NCI-H1092 treated with DMSO at 0.1 percent for 48 hours (cell line): ENCODE measurements at places on chromosomes 11 and 22.

- peak; percentile 78 for DNase-seq
Observed at GRCh38 chr11:132158091-132158490, 787.7 kb downstream of the NTM start.

DNA sequence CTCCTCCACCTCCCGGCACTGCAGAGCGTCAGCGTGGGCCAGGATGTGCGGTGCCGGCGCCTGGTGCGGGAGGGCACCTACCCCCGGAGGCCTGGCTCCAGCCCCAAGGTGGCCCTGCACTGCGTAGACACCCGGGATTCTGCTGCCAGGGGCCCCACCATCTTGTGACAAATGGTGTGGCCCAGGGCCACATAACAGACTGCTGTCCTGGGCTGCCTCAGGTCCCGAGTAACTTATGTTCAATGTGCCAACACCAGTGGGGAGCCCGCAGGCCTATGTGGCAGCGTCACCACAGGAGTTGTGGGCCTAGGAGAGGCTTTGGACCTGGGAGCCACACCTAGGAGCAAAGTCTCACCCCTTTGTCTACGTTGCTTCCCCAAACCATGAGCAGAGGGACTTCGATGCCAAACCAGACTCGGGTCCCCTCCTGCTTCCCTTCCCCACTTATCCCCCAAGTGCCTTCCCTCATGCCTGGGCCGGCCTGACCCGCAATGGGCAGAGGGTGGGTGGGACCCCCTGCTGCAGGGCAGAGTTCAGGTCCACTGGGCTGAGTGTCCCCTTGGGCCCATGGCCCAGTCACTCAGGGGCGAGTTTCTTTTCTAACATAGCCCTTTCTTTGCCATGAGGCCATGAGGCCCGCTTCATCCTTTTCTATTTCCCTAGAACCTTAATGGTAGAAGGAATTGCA is 13.5 kb downstream of the TSKU start:
- DNase-seq, result no peak

DNA sequence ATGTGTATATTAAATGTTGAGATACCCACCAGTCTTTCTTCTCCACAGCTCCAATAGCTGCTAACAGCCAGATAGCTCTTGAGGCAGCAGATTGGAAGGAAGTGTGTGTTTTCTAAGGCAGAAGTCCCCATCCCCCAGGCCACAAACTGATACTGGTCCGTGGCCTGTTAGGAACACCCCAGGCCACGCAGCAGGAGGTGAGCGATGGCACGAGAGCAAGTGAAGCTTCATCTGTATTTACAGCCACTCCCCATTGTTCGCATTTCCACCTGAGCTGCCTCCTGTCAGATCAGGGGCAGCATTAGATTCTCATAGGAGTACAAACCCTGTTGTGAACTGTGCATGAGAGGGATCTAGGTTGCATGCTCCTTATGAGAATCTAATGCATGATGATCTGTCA is 12.7 kb downstream of the CCDC73 start:
- DNase-seq, result no peak

- no peak for DNase-seq
Observed at GRCh38 chr22:17281026-17281425, 61.8 kb upstream of the ADA2 start.

GRCh38 chr11:62770778-62771143 is 435 bp upstream of the TAF6L start:
- DNase-seq, result no peak

GRCh38 chr11:69213964-69214363 is 58.2 kb downstream of the SMIM38 start:
- DNase-seq, result no peak
